Heart right ventricle (tissue), 16 donors: ENCODE measurements at places on chromosomes 6 and 20. TPM values are rescaled to one million over a fixed set of nuclear protein-coding genes. Genes with fewer than 3 reads are reported as not detected.

GRCh38 chr6:76843054-76843822, 620.1 kb downstream of the HTR1B start:
- DNase-seq: no peak

SH3BGRL2 gene
- total RNA-seq: 4.9 TPM

DNA sequence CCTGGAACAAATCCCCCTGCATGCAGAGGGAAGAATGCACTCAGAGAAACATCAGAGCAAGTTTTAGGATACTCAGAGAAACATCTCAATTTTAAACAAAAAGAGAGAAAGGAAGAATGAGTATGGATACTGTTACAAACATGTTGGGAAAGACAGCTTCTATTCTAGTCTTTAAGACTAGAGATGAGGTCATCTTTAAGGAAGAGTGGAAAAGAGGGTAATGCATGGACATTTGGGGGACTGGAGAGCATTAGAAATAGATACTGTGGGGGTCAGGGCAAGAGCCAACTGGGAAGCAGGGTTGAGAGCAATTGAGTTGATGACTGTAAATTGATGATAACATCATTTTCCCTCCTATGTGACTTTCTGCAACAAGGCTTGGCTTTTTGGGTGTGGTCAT, 431.2 kb downstream of the CDH26 start:
- DNase-seq: no peak

DNA sequence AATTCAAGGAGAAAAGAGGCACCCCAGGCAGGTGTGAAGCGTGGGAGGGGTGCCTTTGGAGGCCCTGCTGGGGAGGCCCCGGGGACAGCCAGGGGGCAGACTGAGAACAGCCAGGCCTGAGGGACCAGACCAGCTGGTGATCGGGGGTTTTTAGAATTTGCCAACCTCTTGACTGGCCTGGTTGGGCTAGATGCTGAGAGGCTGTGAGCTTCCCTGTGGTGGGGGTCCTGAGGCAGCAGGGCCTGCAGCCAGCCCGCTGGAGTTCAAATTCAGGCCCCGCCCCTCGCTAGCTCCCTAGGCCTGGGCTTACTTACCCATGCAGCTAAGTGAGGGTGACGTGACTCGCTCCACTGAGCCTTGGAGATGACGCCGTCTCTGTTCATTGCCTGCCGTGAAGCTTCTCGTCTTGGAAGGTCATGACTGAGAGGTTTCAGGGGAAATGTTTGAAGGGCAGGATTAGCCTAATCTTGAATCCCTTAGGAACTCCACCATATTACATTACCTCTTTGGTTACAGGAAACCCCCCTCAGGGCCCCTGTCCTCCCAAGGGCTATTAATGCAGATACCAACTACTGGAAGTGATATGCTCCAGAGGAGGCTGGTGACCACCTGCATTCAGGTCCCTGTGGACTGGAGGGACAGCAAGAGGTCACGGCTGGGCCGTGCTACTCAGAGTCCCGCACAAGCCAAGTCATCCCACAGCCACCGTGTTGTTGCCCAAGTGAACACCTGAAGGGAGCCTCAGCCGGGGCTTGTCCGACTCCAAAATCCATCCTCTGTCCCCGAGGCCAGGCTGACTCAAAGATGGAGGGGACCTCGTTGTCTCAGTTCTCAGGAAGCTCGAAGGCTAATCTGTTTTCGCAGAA, 73.9 kb upstream of the DUSP22 start:
- no peak for DNase-seq

GRCh38 chr6:70343313-70343712, 40.4 kb upstream of the COL9A1 start:
- DNase-seq: no peak

SLC22A1 gene
- 0.29 TPM for total RNA-seq

- no peak for DNase-seq
Observed at GRCh38 chr6:148548749-148549140, 198.1 kb upstream of the UST start.

ASCC3 gene
- 14.5 TPM for total RNA-seq

GRCh38 chr20:58623579-58624473, 27.3 kb upstream of the STX16 start:
- DNase-seq: peak; percentile 33

DNA sequence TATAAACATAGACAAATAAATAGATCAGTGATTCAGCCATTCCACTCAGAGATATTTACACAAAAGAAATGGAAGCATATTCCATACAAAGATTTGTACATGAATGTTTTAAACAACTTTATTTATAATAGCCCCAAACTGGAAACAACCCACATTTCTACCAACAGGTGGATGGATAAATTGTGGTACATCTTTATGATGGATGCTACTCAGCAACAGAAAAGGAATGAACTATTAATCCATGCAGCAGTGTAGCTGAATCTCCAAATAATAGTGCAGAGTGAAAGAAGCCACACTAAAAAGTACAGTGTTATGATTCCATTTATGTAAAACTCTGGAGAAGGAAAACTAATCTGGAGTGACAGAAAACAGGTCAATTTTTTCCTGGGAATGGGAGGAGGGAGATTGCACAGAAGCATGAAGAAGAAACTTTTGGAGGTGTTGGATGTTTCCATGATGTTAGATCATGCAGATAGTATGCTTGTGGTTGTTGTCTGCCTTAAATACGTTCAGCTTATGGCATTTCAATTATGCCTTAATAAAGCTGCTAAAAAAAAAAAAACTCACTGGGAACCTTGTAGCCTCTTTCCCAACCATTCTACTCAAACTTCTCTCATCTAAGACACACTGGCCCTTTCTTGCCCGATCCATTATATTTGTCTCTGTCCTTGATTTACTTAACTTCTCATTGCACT, 100.9 kb downstream of the PPP1R14C start:
- no peak for DNase-seq

TCP11 gene
- not detected for total RNA-seq

GRCh38 chr20:48403167-48403761, 424.5 kb downstream of the PREX1 start:
- no peak for DNase-seq

GRCh38 chr6:31744422-31744821, 4.6 kb downstream of the MSH5 start:
- no peak for DNase-seq

- DNase-seq: no peak
Observed at GRCh38 chr6:150894935-150895552, 29.5 kb downstream of the MTHFD1L start.

DNA sequence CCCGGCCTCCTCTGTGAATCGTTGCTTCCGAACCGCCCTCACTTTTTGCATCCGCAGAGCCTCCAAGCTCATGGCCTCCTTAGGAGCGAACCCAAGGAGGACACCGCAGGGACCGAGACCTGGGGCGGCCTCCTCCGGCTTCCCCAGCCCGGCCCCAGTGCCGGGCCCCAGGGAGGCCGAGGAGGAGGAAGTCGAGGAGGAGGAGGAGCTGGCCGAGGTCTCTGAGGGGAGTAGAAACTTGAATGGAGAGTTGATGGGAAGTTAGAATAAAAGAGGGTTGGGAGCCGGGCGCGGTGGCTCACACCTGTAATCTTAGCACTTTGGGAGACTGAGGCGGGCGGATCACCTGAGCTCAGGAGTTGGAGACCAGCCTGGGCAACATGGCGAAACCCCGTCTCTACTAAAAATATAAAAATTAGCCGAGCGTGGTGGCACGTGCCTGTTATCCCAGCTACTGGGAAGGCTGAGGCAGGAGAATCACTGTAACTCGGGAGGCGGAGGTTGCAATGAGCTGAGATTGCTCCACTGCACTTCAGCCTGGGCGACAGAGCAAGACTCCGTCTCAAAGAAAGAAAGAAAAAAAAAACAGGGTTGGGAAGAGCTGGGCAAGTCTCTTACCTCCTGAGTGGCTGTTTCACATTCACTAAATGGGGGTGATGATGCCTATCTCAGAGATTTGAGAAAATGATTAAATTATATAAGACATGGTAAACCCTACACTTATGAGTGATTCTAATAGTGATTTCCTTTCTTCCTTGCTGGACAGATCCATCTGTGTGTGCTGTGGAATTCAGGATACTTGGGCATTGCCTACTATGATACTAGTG, 805 bp downstream of the MSH5 start:
- peak; percentile 27 for DNase-seq

DNA sequence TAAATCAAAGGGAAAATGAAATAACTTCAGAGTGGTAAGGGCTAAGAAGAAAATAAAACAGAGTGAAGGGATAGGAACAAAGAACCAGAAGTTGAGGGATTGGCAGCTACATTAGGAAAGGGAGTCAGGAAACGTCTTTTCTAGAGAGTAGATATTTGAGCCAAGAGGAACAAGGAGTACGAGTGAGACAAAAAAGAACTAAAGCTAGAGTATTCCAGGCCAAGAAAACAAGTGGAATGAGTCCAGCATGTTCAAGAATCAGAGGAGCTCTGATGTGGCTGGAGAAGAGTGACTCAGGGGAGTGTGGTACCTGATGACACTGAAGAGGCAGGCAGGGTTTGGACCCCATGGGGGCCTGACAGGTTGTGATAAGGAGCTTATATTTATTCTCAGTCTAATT, 66.3 kb downstream of the CEP162 start:
- no peak for DNase-seq

- DNase-seq: no peak
Observed at GRCh38 chr20:58970146-58970545, 10.9 kb upstream of the NELFCD start.

ARMC2 gene
- 10.6 TPM for total RNA-seq

DNA sequence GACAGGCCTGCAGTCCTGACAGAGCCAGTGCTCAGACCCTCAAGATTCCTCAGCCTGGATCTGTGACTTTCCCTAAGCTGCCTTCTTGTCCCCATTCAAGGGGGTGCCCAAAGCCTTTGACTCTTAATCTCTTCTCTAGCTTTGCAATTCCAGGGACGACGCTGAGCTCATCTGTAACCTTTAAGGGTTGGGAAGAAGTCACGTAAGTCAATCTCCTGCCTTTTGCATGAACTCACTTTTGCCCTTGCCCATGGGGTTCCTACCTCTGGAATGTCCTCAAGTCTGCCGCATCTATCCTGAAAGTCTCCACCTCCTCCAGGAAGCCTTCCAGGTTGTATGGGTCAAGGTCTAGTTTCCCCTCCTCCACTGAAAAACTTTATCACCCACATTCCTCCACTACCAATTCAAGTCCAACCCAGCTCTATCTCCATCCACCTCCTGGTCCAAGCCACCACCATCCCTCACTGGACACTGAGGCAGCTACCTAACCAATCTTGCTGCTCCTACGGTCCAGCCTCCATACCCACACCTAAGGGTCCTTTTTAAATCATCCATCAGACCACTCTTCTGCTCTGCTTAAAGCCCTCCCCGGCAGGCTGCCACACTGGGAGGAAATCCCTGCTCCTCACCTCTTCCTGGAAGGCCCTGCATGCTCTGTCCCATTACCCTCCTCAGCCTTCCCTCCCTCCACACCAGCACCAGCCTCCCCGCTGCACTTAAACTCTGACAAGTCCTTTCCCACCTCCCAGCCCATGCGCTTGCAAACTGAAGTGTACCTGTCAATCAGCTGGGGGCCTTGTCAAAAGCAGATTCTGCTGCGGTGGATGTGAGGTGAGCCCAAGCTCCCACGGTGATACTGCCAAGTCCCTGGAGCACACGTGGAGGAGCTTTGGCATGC, 29.7 kb downstream of the PREX1 start:
- no peak for DNase-seq

TRIM40 gene
- not detected for total RNA-seq

- no peak for DNase-seq
Observed at GRCh38 chr6:77462359-77463307, 658 bp downstream of the HTR1B start.

- no peak for DNase-seq
Observed at GRCh38 chr6:95352064-95352795, 225.1 kb upstream of the MANEA start.

DNA sequence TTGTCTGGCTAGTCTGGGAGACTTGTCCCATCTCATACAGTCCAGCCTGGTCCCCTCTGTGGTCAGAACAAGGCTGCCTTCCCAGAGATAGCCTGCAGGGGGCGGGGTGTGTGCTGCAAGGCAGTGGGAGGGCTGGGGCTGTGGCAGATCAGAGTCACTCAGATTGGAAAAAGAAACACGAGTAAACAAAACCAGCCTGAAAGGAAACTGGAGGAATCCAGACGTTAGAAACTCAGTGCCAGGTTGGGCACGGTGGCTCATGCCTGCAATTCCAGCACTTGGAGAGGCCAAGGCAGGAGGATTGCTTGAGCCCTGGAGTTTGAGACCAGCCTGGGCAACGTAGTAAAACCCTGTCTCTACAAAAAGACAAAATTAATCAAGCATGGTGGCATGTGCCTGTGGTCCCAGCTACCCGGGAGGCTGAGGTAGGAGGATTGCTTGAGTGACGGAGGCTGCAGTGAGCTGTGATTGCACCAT, 20.2 kb downstream of the LEMD2 start:
- DNase-seq: peak; percentile 81

- DNase-seq: no peak
Observed at GRCh38 chr20:4962241-4962855, 39.0 kb downstream of the SLC23A2 start.

CFAP206 gene
- 0.47 TPM for total RNA-seq

- no peak for DNase-seq
Observed at GRCh38 chr6:132286298-132287019, 114.8 kb downstream of the MOXD1 start.

RAE1 gene
- total RNA-seq: 13.9 TPM

DNA sequence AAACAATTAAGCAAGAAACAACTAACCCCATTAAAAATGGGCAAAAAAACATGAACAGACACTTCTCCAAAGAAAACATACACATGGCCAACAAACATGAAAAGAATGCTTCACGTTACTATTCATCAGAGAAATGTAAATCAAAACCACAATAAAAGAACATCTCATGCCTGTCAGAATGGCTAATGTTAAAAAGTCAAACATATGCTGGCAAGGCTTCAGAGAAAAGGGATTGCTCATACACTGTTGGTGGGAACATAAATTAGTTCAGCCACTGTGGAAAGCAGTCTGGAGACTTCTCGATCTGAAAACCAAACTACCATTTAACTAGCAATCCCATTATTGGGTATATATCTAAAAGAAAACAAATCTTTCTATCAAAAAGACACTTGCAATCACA, 217.5 kb downstream of the TINAG start:
- no peak for DNase-seq

- no peak for DNase-seq
Observed at GRCh38 chr6:40192516-40192915, 258.3 kb upstream of the MOCS1 start.

- DNase-seq: no peak
Observed at GRCh38 chr6:32991972-32992371, 17.4 kb downstream of the HLA-DOA start.

- peak; percentile 64 for DNase-seq
Observed at GRCh38 chr6:161417717-161418462, 144.0 kb upstream of the AGPAT4 start.

DNA sequence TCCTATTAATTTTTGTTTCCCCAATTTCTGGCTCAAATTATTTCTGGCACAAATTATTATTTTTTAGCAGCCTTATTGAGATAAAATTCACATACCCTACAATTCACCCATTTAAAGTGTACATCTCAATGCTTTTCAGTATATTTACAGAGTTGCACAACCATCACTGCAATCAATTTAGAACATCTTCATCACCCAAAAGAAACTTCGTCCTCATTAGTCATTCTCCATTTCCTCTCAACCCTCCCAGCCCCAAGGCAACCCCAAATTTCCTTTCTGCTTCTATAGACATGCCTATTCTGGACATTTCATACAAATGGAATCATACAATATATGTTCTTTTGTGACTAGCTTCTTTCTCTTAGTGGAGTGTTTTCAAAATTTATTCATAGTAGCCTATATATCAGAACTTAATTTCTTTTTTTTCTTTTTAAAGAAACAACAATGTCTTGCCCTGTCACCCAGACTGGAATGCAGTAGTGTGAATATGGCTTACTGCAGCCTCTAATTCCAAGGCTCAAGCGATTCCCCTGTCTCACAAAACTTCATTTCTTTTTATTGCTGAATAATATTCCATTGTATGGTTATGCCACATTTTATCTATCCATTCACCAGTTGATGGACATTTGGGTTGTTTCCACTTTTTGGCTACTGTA, 84.5 kb downstream of the DNAH8 start:
- no peak for DNase-seq

RBM24 gene
- total RNA-seq: 213 TPM
